Activated CD4-positive, alpha-beta T cell treated with anti-CD3 and anti-CD28 coated beads, Interleukin-2, amount 50 U/mL, for 4 hours (primary cell): ENCODE measurements at places on chromosomes 7 and 10.

DNA sequence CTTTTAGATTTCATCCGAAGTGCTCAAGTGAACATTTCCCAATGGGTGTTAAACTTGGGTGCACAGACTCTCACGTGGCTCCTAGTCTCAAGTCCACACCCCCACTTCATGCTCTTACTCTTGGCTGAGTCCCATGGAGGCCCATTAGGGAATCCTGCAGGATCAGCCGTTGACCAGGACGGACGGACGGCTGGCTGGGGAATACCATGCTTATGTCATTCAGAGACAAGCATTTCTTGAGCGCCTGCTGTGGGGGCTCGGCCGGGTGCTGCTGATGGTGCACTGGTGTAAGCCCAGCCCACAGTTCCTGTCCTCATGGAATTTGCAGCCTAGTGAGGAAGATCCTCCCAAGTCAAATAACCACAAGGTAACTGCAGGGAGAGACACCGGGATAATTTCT lies 44.7 kb downstream of the PITRM1 start:
- DNase-seq, result no peak

DNA sequence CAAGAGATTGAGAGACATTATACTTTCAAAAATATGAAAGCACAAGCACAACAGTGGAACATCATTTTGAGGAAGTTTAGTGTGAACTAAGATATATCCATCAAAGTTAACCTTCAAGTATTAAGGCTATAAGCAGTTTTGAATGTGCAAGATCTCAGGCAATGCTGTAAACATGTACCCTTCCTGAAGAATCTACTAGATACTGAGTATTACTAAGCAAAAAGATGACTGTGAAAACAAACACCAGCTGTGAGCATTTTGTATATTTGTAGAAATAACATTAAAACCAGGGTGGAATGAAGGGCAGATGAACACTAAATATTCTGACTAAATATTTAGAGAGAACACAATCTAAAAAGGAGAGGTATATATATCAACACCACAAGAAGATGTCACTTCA lies 41.3 kb upstream of the ADRA2A start:
- no peak for DNase-seq

DNA sequence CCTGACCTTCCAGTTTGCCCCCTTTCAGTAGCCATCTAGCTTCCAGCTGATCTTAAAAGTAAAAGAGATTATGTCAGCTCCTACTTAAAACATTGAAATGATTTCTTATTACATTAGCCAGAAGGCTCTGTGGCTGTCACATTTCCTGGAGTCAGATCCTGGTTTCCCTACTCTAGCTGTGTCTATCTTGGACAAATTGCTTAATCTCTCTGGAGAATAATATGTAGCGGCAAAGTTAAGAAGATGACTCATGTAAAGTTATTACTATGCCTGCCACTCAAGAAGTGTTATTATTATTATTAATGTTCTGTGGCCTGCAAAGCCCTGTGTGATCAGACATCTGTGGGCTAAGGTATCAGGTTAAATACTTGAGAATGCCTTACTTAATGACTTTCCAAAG lies 107.2 kb downstream of the RUNDC3B start:
- DNase-seq, result no peak

- DNase-seq, result no peak
Observed at GRCh38 chr10:17353568-17354300, 100.7 kb downstream of the ST8SIA6 start.

DNA sequence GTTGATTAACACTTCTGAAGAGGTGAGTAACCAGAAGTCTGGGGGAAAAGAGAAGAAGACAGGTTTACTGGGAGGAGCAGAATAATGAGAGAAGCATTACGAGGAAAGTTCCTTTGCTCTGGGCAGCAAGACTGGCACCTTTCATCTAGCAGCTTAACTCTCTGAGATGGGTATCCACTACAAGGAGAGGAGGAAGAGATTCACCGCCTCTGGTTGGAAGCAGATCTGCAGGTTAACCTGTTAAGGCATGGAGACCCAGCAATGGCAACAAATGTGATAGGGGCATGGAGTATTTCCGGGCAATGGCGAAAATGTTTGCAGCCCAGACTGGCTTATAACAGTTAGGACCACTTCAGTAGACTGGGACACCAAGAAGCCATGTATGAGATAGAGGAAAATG lies 162.2 kb downstream of the TFEC start:
- no peak for DNase-seq

GRCh38 chr7:76011442-76011861 lies 17.1 kb upstream of the TMEM120A start:
- no peak for DNase-seq

DNA sequence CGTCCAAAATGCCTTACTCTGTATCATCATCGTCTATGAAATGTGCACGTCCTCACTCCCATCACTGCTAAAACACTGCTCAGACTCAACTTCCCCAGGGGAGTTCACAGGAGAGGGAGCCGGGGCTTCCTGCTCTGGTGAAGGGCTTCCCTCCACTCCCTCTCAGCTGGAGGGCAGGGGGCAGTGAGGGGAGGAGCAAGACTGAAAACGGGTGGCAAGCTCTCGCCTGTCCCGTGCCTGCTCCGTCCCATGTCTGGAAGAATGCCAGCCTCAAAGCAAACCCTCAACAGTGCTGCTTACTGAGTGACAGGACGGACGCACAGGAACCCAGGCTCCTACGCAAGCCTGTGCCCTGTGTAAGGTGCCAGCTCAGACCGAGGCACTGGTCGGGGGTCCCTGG lies 25.1 kb downstream of the PRKAG2 start:
- no peak for DNase-seq
